HFF-Myc (cell line): ENCODE measurements at places on chromosomes 5 and 9.

GRCh38 chr9:138057726-138058125 is 180.1 kb downstream of the CACNA1B start:
- no peak for DNase-seq

DNA sequence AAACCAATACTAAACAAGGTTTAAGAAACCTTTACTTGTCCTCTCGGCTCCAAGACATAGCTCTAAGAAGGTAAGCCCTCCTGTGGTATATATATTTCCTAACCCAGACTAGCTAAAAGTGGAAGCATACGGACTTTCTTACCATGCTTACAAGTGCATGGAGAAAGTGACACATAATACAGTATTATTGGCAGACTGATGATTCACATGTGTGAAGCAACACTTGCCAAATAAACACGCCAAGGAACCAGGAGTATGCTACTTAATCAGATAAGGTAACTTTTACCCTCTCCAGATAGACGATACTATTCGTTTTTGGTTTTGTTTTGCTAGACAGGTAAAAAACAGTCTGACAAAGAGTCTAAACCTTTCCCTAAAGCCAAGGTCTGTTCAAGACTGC is 264.1 kb downstream of the MLLT3 start:
- no peak for DNase-seq

GRCh38 chr5:6454628-6455053 is 6.0 kb downstream of the UBE2QL1 start:
- DNase-seq, result no peak

DNA sequence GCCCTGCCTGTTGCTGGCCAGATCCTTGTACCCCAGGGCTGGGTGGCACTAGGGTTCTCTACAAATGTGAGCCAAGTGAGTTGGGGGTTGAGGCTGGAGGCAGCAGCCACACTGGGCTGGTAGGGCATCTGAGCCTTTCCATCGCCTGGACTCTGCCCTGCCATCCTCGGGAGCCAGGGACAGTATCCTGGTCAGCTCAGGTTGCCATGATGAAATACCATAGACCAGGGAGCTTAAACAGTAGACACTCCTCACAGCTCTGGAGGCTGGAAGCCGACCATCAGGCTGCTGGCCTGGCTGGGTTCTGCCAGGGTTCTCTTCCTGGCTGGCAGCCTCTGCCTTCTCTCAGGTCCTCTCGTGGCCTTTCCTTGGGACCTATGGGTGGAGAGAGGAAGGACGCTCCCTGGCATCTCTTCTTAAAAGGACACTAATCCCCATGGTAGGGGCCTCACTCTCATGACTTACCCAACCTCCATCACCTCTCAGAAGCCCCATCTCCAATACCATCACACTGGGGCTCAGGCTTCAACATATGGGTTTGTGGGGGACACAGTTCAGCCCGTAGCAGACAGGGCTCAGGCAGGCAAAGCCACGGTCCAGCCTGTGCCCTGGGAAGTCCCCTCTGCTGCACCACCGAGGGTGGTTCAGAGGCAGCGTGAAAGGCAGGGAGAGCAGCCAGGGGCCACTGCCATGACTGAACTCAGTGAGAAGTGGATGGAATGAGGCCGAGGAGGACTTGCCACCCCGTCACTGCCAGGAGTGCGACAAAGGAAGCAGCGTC is 50.1 kb downstream of the HMCN2 start:
- no peak for DNase-seq

DNA sequence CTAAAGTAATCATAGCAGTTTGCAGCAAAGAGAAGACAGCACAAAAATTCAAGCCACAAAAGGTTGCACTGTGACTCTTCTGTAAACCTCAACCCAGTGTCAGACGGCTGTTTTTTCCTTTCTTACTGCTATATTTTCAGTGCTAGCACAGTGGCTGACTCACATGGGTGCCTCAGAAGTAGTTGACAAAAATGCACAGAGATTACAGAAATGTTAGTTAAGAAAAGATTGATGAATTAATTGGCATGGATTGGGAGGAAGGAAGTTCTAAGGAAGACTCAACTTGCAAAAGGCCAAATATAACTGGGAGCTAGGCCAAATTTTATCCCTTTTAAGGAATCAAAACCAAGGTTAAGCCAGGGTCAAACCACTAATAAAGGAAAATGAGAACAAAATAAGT is 43.7 kb upstream of the ITGA1 start:
- DNase-seq, result no peak

DNA sequence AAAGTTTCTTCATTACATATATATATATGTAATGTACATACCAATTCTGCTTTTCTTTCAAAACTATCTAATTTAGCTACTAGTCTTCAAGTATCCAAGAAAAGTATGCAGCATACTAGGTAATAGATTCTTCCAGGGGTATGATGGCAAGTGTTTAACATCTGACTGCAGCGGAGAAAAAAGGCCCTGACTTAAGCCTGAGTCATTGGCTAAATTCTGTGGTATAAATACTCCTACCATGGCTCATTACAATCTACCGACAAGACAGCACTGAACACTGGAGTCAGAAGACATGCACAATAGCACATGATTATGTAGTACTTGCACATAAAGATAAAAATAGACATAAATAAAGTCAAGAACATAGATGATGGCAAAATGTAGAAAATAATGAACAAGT is 439.9 kb downstream of the BRINP1 start:
- no peak for DNase-seq

DNA sequence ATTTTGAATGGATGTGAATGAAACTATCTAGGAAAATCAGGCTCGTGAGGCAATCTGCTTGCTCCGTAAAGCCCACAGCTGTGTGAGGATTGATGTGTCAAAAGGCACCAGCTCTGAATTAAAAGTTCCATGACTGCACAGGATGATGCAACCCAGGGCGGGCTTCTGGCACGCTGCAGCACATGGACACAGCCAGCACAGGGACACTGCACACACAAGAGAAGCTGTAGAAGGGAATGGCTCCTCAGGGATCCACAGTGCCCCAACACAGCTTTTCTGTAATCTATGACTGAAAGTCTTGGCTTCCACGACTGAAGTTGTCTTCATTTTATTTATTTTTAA is 151.0 kb downstream of the GCNT1 start:
- DNase-seq, result no peak

- DNase-seq, result no peak
Measured at GRCh38 chr9:16278326-16278999, 592.0 kb downstream of the BNC2 start.

GRCh38 chr5:14064841-14065240 is 78.3 kb upstream of the TRIO start:
- no peak for DNase-seq

DNA sequence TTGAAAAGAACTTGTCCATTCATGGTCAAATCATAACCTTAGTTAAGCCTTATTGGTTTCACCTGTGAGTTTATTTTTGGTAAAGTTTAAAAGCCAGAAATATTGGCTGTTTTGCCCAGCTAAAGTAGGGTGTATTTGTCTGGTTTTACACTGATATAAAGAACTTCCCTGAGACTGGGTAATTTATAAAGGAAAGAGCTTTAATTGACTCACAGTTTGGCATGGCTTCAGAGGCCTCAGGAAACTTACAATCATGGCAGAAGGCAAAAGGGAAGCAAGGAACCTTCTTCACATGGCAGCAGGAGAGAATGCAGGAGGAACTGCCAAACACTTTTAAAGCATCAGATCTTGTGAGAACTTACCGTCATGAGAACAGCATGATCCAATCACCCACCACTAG is 55.3 kb downstream of the JAKMIP2 start:
- no peak for DNase-seq

DNA sequence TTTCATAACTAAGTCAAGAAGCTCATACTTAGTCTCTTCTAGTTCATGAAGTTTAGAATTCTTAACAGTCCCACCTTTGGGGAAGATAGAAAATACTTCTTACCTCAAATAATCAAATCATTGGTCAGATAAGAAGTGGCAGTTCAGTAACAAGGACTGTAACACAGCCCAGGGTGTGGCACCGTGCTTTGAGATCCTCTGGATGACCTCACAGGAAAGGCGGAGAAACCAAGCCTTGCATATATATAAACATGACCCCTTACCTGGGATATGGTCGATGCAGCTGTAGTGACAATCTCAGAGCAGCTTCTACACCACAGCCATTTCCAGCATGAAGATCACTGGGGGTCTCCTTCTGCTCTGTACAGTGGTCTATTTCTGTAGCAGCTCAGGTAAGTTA is at the start of gene SPINK7:
Gene SPINK7, plus strand, starts transcription at position 271 of the 400 bp plus-strand sequence. Its CDS starts 61 bp downstream, at position 332.
- DNase-seq, result no peak

DNA sequence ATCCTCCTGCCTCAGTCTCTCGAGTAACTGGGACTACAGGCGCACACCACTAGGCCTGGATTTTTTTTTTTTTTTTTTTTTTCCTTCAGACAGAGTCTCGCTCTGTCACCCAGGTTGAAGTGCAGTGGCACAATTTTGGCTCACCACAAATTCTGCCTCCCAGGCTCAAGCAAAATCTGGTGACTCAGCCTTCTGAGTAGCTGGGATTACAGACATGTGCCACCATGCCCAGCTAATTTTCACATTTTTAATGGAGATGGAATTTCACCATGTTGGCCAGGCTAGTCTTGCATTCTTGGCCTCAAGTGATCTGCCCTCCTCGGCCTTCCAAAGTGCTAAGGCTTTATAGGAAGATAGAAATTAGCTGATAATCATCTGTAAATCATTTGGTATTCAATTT is 43.9 kb downstream of the NSA2 start:
- DNase-seq, result no peak

DNA sequence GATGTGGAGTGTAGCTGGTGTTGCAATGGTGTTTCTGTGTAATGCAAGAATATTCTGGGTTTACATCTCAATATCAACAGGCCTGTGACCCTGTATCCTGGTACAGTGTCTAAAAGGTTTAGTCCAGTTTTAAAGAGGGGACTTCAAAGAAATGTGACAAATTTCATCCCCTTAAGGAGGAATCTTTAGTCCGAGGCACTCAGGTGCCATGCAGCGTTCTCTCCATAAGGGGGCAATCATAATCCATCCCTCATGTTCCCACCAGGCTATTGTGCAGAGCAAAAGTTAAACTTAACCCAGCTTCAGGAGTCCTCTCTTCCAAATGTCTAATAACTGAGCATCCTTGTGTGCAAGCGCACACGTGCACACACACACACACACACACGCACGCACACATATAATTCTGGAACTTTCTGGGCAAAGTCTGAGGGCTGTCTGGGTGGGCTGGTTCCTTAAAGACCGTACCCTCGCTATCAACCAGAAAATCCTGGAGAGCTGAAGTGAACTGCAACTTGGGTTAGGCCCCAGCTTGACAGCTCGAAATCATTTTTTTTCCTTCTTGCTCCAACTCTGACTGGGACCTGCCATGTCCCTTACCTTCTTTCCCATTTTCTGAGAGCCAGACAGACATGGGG is 46.0 kb downstream of the CRB2 start:
- DNase-seq, result peak; percentile 35

DNA sequence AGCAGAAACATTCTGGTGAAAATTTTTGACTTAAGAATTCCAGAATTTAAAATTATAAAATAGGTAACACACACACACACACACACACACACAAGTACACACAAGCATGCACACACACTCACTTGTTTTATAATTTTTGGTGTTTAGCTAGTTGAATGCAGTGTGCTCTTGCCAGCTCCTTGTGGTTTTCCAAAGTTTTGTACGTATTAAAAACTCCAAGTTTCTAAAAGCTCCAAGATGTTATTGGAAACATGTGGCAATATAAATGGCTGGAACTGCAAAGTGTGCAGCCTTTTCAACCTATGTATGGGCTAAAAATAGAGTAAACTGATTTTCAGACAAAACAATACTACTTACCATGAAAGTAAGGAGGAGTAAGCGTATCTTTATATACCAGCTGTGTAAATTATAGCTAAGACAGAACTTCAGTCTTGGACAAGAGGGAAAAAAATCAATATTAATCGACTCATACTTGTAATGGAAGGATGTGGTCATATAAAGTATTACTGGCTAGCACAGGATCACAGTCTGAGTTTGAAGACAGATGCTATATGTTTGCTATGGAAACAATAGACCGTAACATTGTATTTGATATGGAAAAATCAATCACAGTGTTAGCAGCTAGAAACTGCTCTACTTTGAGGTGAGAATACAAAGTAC is 727.1 kb upstream of the GRAMD2B start:
- DNase-seq, result peak; percentile 75

GRCh38 chr5:16571016-16571415 is 45.8 kb downstream of the RETREG1 start:
- no peak for DNase-seq

- no peak for DNase-seq
Measured at GRCh38 chr5:91027405-91028139, 355.5 kb downstream of the ARRDC3 start.

GRCh38 chr9:136750526-136750925 is 2.2 kb upstream of the LCN6 start:
- DNase-seq, result no peak

GRCh38 chr9:128595471-128595870 is 43.1 kb downstream of the SPTAN1 start:
- no peak for DNase-seq

- DNase-seq, result no peak
Measured at GRCh38 chr5:112346411-112347044, 72.5 kb downstream of the EPB41L4A start.

DNA sequence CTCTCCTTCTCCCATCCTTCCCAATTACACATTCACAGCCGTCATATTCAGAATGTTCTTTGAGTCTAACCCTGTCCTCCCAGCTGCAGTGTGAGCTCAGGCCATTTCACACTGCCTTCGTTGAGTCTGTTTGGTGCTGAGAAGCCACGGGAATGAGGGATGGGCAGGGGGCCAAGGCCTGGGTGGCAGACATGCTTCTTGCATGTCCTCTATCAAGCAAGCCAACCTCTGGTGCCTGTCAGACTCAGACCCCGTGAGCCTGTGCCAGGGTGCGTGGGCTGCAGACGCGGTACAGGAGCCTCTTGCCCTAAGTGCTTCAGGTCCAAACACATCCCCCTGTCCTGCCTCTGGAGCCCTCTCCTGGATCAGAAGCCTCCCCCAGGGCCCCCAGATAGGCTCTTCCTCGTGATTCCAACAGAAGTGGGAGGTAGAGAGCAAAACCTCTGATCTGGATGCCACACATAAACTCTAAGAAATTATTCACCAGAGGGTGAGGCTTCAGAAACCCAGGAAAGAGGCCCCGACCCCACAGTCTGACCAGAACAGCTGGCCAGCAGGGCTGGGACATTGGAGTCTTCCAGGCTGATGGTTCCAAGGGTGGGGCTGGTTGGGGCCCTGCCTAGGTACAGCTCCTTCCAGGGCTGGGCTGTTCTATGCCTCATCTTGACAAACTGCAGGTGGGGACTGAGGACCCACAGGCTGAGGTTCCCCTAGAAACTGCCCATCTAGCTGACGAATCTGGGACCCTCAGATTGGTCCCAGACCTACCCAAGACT is 46.7 kb upstream of the CDKN2AIPNL start:
- DNase-seq, result no peak
